ENCODE measurements at places on chromosomes 13 and 19.

DNA sequence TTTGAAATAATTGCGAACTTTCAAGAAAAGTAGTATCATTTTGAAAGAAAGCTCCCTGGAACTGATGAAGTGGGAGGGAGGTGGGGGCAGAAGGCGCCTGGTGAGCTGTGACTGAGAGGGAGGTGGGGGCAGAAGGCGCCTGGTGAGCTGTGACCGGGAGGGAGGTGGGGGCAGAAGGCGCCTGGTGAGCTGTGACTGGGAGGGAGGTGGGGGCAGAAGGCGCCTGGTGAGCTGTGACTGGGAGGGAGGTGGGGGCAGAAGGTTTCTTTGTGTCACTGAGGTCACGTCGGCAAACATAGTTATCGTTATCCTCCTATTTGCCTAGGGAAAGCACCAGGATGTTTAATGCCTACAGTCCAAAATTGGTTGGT, 24.2 kb downstream of the C2CD4C start:
- DNase-seq, result no peak

DNA sequence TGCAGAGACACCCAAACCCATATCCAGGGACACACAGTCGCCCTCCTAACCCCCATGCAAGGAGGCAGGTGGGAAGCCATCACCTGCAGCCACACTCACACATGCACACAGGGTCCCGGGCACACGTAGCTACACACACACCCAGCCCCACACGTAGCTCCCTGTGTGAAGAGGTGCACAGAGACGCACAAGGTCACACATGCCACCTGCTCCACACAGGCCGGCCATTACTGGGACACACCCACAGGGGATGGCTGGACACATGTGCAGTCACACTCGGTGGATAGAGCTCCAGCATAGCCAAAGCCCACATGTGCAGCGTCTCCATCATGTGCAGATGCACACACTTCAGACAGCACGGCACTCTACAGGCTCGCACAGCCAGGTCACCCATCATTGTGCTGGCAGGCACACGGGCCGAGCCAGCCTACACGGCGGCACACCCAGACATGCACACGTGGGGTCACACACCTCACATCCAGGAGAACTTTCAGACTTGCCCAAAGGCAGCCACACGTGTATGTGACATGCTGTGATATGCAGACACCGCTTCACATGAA, 1.1 kb downstream of the ZNF835 start:
- no peak for DNase-seq

- no peak for DNase-seq
Measured at GRCh38 chr19:42200116-42200715, 17.3 kb downstream of the DEDD2 start.

- DNase-seq, result peak; percentile 52
Measured at GRCh38 chr19:2332341-2333026, 4.0 kb downstream of the SPPL2B start.

- no peak for DNase-seq
Measured at GRCh38 chr13:110583178-110583865, 21.8 kb upstream of the RAB20 start.

- DNase-seq, result no peak
Measured at GRCh38 chr13:111503376-111503775, 182.9 kb downstream of the TEX29 start.

DNA sequence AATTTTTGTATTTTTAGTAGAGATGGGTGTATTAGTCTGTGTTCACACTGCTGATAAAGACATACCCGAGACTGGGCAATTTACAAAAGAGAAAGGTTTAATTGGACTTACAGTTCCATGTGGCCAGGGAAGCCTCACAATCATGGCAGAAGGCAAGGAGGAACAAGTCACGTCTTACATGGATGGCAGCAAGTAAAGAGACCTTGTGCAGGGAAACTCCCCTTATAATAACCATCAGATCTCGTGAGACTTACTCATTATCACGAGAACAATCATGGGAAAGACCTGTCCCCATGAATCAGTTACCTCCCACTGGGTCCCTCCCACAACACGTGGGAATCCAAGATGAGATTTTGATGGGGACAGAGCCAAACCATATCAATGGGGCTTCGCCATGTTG, 14.6 kb downstream of the ZNF333 start:
- DNase-seq, result no peak
